ENCODE measurements at places on chromosomes 1 and 21.

GRCh38 chr1:157193219-157193618 is 55.0 kb upstream of the ETV3 start:
- no peak for DNase-seq

DNA sequence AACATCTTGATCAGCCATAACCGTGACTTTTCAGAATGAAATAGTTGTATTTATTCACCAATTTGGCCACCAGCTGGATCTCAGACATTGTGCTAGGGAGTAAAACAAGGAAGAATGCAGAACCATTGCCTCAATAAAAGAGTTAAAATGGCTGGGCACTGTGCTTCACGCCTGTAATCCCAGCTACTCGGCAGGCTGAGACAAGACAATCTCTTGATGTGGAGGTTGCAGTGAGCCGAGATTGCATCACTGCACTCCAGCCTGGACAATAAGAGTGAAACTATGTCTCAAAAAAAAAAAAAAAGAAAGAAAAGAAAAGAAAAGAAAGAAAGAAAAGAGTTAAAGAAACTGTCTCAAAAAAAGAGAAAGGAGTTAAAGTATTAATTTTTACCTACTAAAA is 199.5 kb downstream of the TPR start:
- no peak for DNase-seq

- DNase-seq = no peak
Observed at GRCh38 chr1:92483610-92484471, 2.9 kb downstream of the GFI1 start.

DNA sequence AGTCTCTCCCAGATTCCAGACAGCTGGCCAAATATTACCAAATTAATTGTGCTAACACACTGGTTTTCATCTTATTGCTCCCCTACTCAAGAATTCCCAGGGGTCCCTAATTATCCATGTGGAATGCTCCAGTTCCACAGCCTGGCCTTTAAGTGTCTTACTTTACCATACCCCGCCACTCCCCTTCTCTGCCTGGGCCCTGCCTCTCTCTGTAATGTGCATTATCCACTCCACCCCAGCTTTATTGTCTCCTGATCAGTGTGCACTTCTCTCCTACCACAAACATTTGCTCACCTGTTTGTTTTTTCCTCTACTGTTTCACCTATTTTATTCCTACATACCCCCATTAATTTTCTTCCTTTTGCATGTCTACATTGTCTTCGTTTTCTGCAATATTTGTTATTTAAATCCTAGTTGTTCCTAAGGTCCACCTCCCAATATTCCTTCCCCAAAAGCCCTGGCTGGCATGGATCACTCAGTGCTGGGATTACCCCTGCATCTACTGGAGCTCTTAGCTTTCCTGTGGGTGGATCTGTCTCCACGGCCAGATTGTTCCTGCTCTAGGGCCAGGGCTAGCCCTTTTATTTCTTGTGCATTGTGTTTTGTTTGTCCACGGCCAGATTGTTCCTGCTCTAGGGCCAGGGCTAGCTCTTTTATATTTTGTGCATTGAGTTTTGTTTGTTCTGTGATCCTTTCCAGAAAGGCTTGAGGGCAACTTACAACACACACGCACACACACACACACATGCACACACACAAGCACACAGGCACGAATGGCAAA is 33.4 kb upstream of the ATP1B1 start:
- no peak for DNase-seq

GRCh38 chr1:104195395-104195794 is 445.7 kb downstream of the AMY1C start:
- no peak for DNase-seq

- no peak for DNase-seq
Observed at GRCh38 chr1:201320168-201320788, 37.0 kb downstream of the PKP1 start.

GRCh38 chr1:1543706-1544099 is 3.3 kb upstream of the TMEM240 start:
- no peak for DNase-seq

GRCh38 chr21:27108228-27108627 is 141.3 kb upstream of the ADAMTS5 start:
- DNase-seq = no peak

GRCh38 chr1:30601316-30602085 is 121.9 kb downstream of the MATN1 start:
- DNase-seq = no peak

DNA sequence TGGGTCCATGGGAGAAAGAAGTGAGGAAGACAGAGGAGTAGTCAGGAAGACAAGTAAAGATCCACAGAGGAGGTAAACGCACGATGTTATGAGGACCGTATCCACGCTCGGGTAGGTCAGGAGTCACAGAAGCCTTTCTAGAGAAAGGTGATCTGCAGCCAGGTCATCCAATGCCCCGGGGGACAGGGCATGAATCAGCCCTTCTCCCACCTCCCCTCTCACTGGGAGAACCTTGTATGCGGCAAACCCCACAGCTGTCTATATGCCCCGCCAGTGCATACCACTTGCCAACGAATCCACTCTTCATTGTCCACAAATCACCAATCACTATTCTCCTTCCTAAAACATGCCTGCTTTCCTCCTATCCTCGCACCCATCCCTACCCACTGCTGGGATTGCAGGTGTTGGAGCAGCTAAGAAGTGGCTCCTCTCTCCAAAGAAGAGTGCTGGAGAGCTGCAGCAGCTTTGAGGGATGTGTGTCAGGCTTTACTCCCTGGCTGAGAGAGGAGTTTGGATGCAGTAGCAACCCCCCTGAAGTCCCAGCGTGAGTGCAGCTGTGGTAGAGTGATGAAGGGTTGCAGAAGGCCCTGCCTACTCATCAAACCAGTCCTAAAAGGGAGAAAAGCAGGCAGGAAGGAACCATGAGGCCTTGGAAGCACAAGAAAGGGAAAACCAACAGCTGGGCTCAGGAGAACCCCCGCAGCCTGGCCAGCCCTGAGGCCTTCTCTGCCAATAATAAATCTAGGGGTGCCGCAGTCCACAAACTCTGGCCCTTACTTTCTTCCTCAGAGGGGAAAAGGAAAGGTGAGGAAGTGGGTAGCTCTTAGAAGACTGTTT is 102.2 kb upstream of the GADD45A start:
- no peak for DNase-seq

DNA sequence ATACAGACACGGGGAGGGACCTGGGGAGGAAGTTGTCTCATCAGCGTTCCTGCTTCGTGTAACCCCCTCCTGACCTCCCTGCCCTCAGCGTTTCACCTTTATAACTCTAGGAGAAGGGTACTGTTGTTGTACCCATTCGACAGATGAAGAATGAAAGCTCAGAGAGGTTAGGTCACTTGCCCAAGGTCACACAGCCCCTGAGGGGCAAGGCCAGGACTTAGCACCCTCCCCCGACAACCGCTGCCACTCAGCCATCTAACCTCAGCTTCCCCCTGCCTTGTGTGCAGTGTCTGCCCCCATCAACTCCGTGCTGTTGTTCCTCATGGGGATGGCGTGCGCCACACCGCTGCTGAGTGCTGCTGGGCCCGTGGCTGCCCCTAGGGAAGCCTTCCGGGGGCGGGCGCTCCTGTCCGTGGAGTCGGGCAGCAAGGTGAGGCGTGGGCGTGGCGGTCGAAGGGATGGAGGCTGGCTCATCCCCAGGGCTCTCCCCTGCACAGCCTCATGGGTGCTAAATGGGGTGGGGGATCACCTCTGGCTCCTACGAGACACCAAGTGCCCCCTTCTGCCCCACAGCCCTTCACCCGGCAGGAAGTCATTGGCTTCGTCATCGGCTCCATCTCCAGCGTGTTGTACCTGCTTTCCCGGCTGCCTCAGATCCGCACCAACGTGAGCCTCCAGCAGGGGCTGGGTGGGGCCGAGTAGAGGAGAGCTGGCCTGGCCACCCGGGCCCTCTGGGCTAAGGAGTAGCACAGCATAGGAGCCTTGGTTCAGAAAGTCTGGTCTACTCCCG is 14.0 kb downstream of the SLC66A1 start:
- DNase-seq = no peak

GRCh38 chr1:16158025-16158424 is 2.2 kb upstream of the EPHA2 start:
- no peak for DNase-seq

DNA sequence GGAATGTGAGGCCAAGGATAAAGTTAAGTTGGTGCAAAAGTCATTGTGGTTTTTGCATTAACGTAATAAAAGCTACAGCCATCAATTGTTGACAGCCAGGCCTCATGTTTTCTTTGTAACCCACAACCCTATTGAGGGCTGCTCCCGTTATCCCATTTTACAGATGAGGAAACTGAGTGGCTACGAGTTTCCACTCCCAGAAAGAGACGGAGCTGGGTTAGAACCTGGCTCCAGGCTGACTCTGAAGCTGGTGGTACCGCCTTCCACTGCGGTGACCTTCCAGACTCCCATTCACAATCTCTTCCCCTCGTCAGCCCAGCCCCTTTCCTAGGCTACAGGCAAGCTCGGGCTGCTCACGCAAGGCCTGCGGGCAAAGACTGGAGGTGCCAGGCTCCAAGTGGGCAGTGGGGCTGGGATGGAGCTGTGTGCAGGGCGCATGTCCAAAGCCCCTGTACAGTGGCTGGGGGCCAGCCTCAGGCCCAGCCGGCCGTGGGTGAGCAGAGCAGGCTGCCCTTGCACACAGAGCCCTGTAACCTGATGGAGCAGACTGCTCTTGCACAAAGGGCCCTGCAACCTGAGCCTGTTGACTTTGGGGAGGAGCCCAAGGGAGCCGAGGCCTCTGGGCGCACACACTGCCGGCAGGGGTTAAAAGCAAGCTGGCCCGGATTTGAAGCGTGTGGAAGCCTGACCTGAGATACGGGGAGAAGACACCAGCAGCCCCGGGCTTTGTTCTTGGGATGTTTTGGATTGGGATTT is 97.4 kb upstream of the TMPRSS2 start:
- DNase-seq = no peak
